ENCODE measurements at places on chromosomes 3 and 15. TPM values are rescaled to one million over a fixed set of nuclear protein-coding genes. Genes with fewer than 3 reads are reported as not detected.

CFAP91 gene
- total RNA-seq = 0.92 TPM

OCA2 gene
- not detected for total RNA-seq

LRTM1 gene
- not detected for total RNA-seq

WDR48 gene
- total RNA-seq = 36.3 TPM

ZNF502 gene
- total RNA-seq = 3.6 TPM

NR1I2 gene
- total RNA-seq = not detected

SNTN gene
- not detected for total RNA-seq

GOLGA6A gene
- not detected for total RNA-seq

FBN1 gene
- total RNA-seq = 70.3 TPM

CHRNB4 gene
- not detected for total RNA-seq

GOLGA6D gene
- total RNA-seq = not detected

TRMT10C gene
- 38.8 TPM for total RNA-seq

CAND2 gene
- 3.3 TPM for total RNA-seq

CACNA1D gene
- total RNA-seq = not detected

ZMYND10 gene
- total RNA-seq = 0.13 TPM

OSBPL10 gene
- total RNA-seq = 17.3 TPM

EFCAB12 gene
- under 0.01 TPM for total RNA-seq

- DNase-seq = no peak
These were observed 162.8 kb downstream of the GREM1 start for GRCh38 chr15:32880642-32881041.

GRCh38 chr3:95751509-95751908 lies 1062.9 kb upstream of the EPHA6 start:
- no peak for DNase-seq

DNA sequence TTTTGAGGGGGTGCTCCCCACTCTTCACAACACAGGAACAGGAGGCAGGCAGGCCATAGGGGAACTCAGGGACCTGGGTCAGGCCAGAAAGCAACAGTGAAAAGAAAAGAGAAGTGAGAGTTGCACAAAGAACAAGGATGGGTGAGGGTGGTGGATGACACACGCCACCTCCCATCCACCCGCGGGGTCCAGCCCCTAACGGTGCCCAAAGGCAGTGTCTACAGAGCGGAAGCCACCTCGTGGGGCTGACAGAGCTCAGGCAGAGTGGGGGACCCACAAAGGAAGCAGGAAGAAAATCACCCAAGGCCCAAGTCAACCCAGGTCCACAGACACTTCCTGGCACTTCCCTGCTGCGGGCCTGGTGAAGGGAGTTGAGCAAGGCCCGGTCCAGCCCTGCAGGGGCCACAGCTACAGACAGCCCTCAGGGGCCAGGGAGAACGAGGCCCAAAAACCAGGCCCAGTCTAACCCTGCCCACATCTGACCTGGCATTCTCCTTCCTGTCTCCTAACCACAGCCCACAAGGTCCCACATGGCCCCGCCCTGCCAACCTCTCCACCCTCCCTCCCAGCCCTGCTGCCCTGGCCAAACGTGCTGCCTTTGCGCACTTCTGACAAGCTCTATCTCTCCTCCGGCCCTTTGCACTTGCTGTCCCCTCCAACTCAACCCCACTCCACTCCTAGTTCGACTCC lies 5.9 kb downstream of the NUP210 start:
- no peak for DNase-seq

GRCh38 chr3:17329927-17330326 lies 412.5 kb downstream of the TBC1D5 start:
- DNase-seq = no peak

GRCh38 chr3:32817257-32817557 lies 590 bp upstream of the TRIM71 start:
- DNase-seq = no peak

GRCh38 chr3:69999140-70000027 lies at the start of gene SAMMSON:
TSS of gene SAMMSON (plus strand) at chr3:69999733.
- DNase-seq = no peak

- DNase-seq = no peak
These were observed 127.1 kb upstream of the UMPS start for GRCh38 chr3:124602980-124603627.

DNA sequence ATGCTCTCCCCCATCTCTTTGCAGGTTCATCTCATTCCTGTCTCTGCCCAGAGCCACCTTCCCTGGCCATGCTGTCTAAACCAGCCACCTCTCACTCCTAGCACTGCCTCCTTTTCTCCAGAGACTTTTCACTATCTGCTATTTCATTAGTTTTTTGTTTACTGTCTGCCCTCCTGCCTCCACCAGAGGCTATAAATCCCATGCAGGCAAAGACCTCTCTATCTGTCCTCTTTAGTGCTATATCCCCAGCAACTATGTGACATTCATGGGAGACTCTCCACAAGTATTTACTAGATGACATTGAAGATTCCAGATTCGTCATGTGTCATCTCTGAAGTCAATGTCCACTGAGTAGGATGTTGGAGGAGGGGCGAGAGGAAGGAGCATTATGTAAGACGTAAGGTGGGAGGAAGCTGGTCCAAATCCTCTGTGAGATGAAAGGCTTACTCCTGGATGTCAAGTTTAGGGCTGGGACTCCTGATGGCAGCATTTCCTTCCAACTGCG lies 3.4 kb upstream of the FAM43A start:
- DNase-seq = no peak

DNA sequence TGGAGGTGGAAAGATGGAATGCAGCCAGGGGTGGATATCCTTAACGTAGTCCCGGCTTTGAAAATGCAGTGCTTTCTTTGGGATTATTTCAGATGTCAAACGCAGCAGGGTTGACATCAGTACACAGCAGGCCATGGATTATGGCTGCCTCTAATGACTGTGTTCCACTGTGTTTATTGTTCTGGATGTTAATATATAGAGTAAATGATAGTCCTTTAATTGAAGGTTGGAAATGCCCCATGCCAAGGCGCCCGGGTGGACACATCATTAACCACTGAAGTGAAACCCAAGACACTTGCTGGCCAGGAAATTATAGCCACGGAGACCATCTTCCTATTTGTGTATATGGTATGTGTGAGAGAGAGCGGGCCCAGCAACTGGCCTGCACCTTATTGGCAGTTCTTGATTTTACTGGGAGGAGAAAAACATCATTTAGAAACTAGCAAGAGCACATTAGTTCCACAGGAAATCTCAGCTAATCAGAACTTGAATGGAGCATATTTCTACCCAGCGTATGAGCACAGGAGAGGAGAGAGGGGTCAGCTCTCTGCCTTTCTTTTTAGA lies 254.9 kb upstream of the RASGRP1 start:
- no peak for DNase-seq

DNA sequence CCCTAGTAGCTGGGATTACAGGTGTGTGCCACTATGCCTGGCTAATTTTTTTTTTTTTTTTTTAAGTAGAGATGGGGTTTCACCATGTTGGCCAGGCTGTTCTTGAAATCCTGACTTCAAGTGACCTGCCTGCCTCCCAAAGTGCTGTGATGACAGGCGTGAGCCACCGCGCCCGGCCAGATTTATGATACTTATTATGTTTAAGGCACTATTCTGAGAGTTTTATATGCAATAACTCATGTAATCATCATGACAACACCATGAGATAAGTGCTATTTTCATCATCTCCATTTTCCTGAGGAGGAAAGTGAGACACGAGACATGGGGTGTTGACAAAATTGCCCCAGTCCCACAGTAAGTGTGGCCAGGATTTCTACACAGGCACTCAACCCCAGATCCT lies 366.4 kb upstream of the TRIM42 start:
- no peak for DNase-seq

DNA sequence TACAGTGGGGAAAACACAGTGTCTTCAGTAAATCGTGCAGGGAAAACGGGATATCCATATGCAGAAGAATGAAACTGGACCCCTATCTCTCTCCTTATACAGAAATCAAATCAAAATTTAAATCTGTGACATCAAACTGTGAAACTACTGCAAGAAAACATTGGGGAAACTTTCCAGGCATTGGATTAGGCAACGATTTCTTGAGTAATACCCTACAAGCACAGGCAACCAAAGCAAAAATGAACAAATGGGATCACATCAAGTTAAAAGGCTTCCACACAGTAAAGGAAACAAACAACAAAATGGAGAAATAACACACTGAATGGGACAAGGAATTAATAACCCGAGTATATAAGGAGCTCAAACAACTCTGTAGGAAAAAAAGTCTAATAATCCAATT lies 165.3 kb downstream of the PLCL2 start:
- no peak for DNase-seq

DNA sequence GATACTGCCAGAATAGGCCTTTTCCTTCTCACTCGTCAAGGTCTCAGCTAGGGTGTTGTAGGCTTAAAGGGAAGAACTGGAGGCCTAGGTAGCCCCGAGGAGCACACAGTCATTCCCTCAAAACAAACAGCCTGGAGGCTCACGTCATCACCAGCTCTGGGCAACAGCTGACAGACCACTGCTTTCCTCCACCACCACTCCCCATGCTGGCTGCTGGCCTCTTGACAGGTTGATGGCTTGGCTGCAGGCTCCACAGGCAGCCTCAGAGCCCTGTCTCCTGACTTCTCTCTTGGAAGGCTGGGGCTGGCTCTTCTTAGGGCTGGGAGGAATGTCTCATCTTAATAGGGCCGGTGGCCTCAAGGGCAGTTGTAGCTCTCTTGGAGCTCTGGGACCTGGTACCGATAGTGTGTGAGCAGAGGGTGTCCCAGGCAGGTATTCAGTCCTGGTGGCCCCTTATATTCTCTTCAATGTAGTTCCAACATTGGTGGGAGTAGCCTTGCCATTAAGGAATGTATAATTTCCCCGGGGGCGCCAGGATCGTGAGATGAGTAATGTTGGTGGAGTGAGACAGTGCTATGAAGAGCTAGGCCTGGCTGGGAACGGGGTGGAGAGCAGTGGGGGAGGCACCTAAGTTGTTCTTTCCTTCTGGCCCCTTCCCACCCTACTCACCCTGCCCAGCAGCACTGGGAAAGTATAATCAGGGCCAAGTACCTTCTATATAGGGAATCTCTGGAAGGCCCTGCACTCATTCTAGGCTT lies 6.1 kb upstream of the AP2M1 start:
- DNase-seq = no peak

- no peak for DNase-seq
These were observed 1.1 kb upstream of the WWTR1 start for GRCh38 chr3:149658744-149659497.

GRCh38 chr3:12468757-12469156 lies 15.5 kb upstream of the TSEN2 start:
- no peak for DNase-seq

DNA sequence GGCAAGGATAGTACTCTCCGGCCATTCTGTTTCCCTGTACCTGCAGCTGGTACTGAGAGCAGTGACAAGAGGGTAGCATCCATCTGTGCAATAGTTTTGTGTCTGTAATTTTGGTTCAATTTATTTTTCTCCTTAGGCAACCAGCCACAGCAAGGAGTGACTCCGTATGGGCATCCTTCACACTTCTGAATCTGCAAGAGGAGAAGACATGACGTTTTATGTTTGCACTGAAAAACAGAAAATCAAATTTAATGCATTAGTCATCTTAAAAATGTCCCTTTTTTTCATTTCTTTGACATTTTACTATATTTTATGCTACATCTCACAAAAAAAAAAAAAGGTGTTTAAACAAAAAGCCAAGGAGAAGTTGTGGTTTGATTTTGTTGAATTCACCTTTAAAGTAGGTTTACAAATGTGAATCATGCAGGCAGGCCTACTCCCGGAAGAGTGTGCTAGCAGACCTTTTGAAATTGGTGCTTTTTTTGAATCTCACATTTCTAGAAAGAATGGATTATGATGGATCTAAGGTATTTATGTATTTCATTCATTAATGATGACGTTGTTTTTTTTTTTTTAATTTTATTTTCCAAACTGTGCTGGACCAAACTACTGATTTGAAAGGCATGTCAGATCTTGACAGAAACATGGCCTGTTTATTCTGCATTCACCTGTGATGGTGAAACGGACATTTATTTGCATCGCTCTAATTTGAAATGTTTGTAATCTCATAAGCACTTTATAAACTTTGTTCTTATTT lies 28.1 kb downstream of the IGSF10 start:
- no peak for DNase-seq

GRCh38 chr3:54206874-54207273 lies 84.5 kb downstream of the CACNA2D3 start:
- DNase-seq = no peak

DNA sequence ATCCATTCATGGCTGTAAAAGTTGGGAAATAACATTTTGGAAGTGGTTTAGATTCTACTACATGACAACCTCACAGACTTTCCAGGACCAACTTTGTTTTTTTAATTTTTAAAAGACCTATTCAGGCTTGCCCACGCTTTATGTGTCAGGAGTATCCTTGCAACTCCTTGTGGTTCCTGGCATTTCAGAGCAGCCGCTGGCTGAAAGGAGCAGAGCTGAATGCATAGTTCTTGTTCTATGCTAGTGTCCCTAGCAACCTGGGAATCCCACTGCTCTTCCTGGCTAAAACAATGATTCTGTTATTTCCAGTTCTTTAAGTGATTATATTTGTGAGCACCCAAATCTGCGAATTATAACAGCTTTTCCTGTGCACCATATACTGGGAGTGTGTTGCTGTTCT lies 34.9 kb downstream of the CP start:
- DNase-seq = no peak

DNA sequence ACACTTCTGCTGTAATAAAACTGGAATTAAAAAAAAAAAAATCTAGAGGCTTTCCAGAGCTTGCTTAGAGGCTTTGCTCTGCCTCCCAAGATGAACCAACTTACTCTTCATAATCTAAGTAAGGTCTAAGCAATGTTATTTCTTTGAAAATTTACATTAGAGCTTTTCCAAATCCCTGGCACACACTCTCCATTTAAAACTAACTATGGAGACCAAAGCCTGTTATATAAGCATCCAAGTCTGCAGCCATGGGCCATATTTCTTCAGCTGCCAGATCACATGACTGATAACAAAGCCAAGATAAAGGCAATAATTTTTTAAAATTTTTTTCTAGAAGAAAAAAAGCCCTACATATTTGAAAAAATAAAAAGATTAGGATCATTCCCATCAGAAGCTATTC lies 55.0 kb upstream of the ARHGEF3 start:
- DNase-seq = no peak

DNA sequence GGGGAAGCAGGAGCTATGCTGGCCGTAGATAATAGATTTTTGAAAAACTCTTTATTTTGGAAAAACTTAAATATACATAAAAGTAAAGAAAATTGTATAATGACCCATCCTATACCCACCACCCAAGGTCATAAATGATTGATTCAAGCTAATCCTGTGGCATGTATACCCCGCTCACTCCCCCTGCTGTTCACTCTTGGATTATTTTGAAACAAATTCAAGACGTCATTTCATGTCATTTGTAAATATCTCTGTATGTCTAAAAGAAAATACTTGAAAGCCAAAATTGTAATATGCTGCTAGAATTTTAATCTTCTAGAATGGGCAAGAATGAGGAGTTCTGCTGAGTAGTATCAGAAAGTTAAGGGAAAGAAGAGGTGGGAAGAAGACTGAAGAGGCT lies 241.7 kb downstream of the FEZF2 start:
- DNase-seq = no peak

- no peak for DNase-seq
These were observed 76.4 kb downstream of the SCN5A start for GRCh38 chr3:38573111-38573510.

DNA sequence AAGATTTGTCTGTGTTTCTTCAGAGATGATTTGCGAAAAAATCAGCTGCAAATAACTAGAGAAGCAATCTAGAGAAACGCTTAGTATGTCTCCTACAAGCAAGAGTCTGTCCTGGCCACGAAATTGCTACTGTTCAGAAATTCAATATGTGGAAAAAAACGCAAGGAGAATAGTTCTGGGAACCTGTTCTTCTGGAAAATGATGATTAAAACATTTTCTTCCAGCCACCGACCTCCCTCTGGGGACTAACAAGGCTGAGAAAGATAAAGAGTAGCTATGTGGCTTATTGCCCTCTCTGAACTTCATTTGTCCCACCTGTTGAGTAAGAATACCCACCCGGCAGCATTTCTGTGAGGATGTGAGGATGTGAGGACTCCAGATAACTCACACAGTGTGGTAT lies 31.6 kb downstream of the SNTN start:
- DNase-seq = no peak
